Tongue (tissue), 3 donors: ENCODE measurements at places on chromosomes 7 and 10.
A peak's percentile ranks its signal among the peaks of the same experiment; 100 is the strongest.

DNA sequence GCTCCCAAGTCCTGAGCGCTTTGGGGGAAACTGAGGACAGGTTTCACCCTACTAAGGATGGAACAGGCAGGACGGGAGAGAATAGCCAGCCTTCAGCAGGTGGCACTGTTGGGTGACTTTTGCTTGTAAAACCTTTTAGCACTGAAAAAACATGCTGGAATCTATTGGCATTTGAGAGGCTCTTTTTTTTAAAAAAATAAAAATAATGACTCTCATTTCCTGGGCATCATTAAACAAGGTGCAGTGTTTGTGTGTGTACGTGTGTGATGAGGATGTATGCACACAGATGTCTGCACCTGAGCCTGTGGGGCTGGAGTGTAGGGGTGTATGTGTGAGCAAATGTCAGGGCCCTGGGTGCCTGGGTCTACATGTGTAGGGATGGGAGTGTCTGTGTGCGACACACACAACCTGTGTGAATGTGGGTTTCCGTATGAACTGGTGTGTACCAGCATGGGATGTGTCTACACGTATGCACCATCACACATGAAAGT is 177.9 kb downstream of the RPS24 start:
- DNase-seq: peak; percentile 68

GRCh38 chr10:87794285-87794684 is 23.7 kb downstream of the ATAD1 start:
- no peak for DNase-seq

- DNase-seq: no peak
Measured at GRCh38 chr7:141993354-141993753, 2.3 kb upstream of the MGAM start.

DNA sequence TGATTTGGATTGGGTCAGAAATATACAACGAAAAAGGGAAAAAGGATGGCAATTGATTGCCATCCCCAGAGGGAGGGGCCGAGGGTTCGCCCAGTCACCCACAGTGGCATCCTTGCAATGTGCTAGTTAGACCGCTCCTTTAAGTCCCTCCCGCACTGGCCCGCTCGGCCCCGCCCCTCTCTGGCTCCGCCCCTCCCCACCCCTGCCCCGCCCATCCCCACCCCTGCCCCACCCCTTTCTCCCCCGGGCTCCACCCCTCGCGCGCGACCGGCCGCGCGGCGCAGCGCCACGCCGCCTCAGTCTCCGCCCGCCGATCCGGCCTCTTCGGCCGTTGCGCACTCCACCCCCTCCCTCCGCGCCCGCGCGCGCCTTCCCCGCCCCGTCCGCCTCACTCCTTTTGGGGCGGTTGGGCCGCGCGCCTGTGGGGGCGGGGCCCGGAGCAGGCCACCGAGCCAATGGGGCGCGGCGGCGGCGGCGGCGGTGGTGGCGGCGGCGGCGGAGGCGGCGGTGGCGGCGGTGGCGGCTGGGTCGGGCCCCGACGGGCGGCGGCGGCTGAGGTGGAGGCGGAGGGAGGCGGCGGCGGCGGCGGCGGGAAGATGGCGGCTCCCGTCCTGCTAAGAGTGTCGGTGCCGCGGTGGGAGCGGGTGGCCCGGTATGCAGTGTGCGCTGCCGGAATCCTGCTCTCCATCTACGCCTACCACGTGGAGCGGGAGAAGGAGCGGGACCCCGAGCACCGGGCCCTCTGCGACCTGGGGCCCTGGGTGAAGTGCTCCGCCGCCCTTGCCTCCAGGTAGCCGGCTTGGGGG is at the start of gene VKORC1L1:
TSS of gene VKORC1L1 (plus strand) at position 299 of the 806 bp plus-strand sequence. CDS start at position 597, 298 bp downstream.
- peak; percentile 97 for DNase-seq

DNA sequence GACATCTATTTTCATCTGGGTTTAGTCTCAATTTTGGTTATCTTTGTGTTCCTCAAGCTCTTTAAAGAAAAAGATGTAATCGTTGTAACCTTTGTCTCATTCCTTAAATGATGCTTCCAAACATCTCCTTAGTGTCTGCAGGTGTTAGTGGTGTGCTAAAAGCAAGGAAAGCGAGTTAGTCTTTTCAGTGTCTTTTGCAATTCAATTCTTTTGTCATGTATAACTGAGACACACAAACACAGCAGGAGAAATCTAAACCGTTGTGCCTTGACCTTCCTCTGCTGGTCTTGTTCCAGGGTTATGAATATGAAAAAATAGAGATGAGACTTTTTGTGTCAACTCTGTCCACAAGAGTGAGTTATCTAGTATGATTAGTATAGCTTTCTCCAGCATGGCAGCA is 40.7 kb downstream of the PIK3CG start:
- no peak for DNase-seq

DNA sequence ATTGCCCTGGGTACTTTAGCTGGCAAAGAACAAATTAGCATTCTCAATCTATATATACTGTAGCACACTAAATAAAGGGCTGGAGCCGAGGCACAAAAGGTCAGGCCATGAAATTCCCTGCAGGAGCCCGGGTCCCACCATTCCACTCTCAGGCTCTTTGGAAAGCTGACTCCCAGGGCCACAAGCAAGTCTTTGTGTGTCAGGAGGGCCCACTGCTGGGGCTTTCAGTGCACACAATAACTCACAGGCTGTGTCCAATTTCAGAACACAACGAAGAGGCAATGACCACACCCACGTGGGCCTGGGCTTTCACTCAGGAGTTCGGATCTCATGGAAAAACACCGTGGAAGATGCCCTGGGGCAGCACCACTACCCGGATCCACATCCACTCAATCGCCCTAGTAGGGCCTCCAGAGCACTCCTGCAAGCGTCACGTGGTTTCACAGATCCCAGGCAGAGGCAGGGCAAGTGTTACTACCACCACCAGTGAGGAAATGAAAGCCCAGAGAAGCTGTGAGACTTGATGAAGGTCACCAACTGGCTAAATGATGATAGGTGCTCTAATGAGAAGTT is 60.3 kb downstream of the COBL start:
- peak; percentile 74 for DNase-seq

DNA sequence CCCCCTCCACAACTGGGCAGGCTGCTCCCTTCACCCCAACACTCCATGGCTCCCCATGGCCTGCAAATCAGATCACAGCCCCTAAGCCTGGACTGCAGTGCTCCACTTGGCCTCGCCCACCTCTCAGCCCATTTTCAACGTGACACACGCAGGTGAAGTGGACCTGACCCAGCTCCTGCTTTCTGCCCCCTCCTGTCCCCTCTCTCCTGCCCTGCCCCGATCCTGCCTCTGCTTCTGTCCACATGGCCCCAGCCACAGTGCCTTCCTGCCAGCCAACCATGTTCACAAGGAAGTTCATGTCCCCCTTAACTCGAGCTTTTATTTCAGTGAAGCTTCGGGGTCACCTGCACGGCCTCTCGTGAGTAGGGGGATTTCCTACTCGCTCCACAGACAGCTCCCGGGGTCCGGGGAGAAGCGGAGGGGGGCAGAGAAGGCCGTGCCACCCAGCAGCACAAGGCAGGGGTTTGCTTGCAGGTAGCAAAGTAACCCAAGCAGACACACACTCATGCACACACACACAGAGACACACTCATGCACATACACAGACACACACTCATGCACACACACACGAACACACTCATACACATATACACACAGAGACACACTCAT is 537.5 kb downstream of the DNAJB6 start:
- DNase-seq: no peak

- no peak for DNase-seq
Measured at GRCh38 chr7:2103071-2103898, 129.5 kb downstream of the MAD1L1 start.

DNA sequence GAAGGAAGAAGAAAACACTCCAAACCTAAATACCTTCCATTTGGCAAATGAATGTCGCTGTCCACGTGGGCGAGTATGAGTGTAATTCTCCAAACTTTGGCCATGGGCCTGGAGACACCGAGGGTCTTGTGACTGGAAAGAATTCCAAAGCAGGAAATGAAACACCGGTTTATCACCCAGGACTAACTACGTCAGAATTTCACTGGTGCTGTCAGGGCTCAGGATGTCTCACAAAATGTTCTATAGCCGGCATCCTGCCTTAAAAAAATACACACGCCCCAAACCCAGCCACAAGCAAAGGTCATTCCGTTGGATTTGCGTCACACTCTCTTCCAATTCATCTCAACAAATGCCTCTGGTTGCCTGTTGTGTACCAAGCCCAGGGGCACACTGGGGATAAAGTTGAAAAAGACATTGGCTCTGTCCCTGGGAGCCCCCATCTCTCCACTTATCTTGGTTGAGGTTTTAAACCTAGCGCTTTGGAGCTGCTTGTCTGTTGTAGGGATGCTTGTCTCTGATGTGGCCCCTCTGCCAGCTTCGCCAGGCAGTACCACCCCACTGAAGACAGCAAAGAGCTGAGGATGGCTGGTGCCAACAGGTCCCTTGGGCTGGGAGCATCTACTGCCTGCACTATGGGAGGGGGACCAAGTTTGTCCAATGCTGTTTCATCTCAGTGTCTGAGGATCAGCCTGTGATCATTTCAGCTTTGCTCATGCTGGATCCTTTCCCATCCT is 31.2 kb downstream of the GSTO2 start:
- DNase-seq: no peak

DNA sequence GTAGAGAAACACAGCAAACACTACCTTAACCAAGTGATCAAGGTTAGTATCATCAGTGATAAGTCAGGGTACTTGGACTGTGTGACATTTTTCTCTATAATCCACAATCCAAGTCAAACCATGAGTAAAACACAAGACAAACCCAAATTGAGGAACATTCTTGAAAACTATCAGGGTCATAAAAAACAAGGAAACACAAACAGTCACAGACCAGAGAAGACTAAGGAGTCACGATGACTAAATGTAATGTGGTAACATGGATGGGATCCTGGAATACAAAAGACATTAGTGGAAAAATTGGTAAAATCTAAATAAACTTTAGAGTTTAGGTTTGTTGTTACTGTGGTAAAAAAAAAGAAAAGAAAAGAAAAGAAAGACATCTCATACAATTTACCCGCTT is 103.8 kb downstream of the ARMH3 start:
- no peak for DNase-seq

- no peak for DNase-seq
Measured at GRCh38 chr7:1663223-1663622, 6.9 kb upstream of the ELFN1 start.

- no peak for DNase-seq
Measured at GRCh38 chr7:91894781-91895480, 14.4 kb upstream of the MTERF1 start.
